ENCODE measurements at places on chromosomes 11 and 22. TPM values are rescaled to one million over a fixed set of nuclear protein-coding genes. Genes with fewer than 3 reads are reported as not detected.

DNA sequence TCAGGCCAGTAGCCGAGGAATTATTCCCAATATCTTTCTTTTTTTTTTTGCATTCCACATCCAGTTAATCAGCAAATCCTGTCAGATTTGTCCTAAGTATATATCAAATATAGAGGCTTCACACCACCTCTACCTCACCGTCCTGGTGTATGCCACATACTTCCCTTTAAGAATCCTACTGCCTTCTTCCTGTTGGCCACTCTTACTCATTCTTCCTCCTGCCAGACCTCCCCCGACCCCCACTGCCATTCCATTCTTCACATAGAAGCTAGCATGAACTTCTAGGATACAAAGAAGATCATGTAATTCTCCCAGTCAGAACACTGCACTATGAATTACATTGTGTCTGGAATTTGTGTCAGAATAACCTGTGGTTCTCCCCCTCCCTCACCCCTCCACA lies 89.5 kb downstream of the TRIM44 start:
- DNase-seq: no peak

GRCh38 chr22:33477120-33478111 lies 419.2 kb upstream of the SYN3 start:
- no peak for DNase-seq

- no peak for DNase-seq
Measured at GRCh38 chr11:116647305-116648080, 125.3 kb downstream of the BUD13 start.

DNA sequence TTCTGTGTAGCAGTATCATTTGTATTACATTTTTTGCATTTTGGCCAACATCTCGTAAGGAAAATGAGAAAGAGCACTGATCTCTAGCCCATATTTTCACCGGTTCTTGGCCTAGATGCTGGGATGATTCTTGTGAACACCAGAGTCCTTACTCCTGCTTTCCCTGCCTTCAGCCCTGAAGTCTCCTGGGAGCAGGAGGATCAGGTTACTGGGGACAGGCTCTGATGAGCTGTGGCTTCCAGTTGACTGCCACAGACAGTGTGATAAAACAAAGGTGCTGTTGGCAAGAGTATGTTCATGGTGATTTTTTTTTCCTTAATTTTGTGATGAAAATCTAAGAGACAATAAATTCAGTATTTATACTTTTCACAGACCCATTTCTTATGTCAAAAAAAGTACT lies 34.2 kb upstream of the ADSL start:
- no peak for DNase-seq

- DNase-seq: no peak
Measured at GRCh38 chr11:113363996-113364641, 23.5 kb upstream of the ANKK1 start.

DNA sequence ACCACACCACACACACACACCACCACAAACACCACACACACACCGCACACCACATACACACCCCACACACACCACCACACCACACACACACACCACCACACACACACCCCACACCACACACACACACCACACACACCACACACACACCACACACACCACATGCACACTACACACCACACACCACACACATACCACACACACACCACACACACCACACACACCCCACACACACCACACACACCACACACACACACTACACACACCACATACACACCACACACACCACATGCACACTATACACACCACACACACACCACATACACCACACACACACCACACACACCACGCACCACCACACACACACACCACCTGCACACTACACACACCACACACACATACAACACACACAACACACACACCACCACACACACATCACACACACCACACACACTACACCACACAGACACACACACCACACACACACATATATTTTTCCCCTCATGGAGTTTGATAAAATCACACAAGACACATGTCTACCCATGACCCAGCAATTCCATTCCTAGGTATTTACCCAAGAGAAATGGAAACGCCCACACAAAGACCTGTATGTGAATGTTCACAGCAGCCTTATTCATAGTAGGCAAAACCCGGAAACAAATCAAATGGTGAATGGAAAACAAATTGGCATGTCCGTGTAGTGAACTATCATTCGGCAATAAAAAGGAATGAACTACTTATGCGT lies 14.3 kb downstream of the CD5 start:
- no peak for DNase-seq

MMP10 gene
- not detected for total RNA-seq

KLHDC7B gene
- not detected for total RNA-seq
